NCI-H1436 (cell line): ENCODE measurements at places on chromosomes 13 and 19.

GRCh38 chr13:28297341-28297740 lies 159.0 kb downstream of the PAN3 start:
- no peak for DNase-seq

GRCh38 chr13:110913322-110914080 lies 1.4 kb downstream of the ANKRD10 start:
- no peak for DNase-seq

GRCh38 chr13:21075379-21076249 lies 14.2 kb upstream of the LATS2 start:
- no peak for DNase-seq

DNA sequence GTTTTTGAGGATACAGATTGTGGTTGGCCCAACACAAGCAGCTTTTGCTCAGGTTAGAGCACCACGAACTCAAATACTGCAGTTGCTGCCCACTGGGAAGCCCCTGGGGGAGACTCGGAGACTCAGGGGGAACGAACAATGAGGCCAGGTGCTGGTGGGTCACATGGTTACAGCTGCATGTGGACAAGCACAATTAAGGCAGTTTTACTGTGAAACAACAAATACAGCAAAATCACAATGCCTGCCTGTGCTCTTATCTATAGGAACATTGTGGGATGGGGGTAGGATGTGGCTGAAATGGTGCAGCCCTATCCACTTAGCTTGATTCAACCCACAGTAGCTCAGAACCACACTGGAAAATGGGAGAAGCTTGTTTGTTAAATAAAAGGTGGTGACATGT lies 119.7 kb upstream of the SPATA13 start:
- DNase-seq, result no peak

GRCh38 chr19:50843701-50844221 lies 10.4 kb upstream of the KLK15 start:
- no peak for DNase-seq

DNA sequence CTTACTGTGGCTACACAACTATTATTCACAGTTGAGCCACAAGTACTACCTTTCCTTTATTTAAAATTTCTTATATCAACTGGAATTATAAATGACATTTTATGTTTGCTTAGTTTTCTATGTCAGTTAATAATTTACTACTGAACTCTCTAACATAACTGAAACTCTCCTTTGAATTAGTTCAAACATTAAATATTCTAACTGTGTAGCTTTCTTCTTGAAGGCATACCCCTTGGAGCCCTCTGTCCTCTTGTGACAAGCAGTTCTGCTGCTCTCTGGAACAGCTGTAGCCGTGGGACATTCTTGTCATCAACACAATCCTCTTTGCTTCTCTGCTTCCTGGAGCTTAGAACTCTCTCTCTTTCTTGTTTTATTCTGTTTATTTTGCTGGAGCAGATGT lies 244.8 kb downstream of the NHLRC3 start:
- no peak for DNase-seq

DNA sequence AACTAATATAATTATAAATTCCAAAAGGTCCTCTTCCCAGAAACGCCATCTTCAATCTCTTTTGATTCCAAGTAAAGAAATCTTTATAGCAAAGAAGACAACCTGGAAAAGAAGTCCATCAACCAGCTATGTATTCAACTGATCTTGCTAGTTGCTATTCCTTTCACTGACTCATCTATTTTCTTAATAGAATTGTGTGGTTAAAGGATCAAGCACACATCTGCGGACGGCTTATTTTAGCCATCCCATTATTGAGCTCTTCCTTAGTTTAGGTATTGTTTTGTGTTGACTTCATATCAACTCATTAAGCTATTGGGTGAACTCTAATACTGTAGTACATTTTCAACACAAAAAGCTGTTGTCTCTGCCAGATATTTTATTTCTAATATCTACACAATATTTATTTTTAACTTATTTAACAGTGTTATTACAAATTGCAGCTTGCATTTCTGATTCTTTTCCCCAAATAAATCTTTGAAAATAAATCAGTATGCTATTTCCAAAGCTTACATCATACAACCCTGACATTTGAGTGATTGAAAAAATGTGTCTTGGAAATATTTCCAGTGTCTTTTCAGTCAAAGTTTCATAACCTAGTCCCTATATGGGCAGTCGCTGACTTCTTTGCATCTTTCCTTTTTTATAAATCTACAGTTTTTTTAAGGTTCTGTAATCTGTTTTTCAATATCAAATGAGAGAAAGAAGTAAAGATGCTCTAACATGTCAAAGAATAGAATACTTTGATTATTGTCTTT lies 158.8 kb upstream of the SPRY2 start:
- no peak for DNase-seq

DNA sequence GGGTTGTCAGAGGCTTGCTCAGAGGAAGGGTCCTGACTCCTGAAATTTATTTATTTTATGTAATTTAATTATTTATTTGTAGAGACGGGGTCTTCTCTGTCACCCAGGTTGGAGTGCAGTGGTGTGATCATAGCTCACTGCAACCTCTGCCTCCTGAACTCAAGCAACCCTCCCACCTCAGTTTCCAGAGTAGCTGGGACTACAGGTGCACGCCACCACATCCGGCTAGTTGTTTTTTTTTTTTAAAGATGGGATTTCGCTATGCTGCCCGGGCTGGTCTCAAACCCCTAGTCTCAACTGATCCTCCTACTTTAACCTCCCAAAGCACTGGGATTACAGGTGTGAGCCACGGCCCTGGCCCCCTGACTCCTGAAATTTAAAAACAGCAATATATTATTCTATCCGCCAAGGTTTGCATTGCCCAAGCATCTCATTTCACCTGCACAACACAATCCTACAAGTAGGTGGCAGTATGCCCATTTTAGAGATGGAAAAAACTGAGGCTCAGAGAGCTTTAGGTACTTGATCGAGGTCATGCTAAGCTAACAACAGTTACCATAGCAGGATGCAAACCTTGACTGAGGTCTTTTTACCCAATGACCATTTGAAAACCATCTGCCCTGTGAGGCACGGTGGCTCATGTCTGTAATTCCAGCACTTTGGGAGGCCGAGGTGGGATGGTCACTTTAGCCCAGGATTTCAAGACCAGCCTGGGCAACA lies 18.1 kb downstream of the ARHGEF18 start:
- no peak for DNase-seq

- no peak for DNase-seq
Observed at GRCh38 chr13:36158611-36159010, 27.4 kb upstream of the DCLK1 start.

DNA sequence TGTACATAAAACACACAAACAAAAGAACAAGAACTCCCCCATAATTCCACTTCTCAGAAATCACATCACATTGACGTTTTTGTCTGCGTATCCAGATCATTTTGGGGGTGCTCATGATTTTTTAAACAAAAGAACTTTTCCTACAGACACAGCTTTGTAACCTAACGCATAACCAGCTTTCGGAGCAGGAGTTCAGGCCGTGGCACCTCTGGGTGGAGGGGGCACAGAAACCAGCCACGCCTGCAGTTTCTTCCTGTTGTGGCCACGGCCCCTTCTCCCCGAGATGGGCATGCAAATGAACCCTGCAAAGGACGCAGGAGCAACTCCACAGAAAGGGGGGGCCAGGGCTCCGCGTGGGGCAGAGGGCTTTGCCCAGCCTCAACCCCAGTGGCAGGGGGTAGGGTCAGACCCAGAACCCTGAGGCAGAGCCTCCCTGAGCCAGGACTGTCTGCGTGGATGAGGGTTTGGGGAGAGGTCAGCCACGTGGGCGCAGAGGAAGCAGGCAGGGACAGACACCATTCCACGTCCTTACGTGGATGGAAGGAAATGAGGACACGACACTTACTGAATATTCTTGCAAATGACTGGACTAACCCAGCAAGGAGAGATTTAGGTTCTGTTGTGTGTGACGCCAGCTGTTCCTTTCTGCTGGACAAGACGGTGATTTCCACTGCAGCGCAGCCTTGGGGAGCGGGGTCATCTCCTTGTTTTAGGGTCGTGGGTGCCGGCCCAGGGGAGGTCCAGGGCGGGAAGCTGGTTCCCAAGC lies 64.4 kb downstream of the RASA3 start:
- no peak for DNase-seq

GRCh38 chr13:97935071-97935470 lies 18.4 kb upstream of the IPO5 start:
- no peak for DNase-seq

DNA sequence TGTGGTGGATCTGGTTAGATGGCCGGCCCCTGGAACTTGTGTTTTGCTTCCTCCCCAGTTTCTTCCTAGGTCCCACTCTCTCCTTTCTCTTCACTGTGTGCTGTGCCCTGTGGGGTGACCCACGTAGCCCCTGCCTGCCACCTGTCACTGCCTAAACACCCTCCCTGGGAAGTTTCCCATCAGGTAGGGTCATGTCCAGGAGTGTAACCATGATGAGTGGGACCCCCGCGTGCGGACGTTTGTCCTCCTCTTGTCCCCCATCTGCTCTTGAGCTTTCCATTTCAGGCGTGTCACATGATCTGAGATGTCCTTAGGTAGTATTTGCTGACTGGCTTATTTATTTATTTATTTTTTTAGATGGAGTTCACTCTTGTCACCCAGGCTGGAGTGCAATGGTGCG lies 61.3 kb downstream of the ARHGEF7 start:
- no peak for DNase-seq

DNA sequence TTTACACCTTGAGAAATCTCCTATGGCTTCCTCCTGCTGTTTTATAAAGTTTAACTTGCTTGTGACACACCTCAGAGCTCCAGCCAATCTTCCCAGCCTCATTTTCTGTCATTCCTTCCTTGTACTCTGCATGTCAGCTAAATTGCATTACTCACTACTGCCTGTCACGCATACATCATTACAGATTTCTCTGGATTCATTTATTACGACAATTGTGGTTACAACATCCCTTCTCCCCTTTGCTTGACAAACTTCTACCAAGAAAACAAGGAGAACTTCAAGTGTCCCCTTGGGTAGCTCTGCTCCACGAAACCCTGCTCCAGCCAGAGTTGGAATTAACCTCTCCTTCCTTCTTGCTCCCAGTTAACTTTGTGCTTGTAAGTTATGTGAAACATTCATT lies 22.0 kb upstream of the GPR18 start:
- no peak for DNase-seq

DNA sequence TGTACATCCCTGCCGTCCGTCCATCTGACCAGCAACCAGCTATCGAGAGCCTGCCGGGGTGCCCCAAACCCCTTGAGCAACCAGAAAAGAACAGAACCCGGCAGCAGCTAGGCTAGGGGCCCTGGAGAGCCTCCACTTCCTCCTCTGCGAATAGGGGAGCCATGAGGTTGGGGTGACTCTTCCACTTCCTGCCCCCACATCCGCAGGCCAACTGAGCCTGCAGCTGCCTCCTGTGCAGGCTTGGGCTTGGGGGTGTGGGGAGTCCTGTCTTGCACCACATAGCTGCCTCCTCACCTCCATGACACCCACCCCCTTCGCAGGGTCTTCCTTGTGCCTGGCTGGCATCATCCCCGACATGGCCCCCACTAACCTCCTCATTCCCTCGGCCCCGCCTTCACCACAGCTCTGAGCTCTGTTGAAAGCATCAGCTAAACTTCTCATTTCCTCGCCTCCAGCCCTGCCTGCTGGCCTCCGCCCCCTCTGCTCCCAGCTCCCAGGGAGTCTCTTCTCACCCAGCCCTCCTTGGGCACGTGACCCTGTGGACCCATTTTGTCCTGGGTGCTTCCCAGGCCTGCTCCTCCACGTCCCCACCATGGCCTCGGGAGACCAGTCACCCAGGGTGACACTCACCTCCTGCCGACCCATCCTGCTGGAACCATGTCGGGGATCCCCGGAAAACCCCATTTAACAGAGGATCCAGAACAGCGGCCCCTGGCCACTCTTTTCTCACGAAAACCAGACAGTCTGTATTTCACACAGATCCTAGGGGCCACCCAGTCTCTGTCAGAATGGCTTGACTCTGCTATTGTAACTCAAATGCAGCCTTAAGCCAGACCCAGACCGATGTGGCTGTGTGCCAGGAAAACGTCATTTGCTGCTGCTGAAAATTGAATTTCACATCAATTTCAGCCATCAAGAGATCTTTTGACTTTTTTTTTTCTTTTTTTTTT lies 50.4 kb downstream of the MYO9B start:
- no peak for DNase-seq

DNA sequence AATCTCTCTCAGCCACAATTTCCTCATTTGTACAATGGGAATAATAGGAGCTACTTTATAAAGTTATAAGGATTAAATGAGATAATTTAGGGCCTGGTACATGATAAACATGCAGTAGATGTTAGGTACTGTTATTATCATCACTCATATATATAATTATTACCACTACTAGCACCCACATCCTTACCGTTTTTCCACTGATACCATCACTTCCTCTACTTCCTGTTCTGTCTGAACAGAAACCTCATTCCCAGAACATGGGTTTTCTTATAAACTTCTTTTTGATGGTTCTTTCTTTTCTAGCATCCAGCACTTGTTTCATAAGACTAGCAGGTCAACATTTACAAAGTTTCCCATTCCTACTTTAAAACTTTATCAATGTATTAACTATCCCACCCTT lies 6.3 kb downstream of the CDADC1 start:
- no peak for DNase-seq

- DNase-seq, result no peak
Observed at GRCh38 chr19:23259961-23260360, 9.8 kb upstream of the ZNF724 start.

- no peak for DNase-seq
Observed at GRCh38 chr13:49560270-49561061, 24.9 kb downstream of the RCBTB1 start.

DNA sequence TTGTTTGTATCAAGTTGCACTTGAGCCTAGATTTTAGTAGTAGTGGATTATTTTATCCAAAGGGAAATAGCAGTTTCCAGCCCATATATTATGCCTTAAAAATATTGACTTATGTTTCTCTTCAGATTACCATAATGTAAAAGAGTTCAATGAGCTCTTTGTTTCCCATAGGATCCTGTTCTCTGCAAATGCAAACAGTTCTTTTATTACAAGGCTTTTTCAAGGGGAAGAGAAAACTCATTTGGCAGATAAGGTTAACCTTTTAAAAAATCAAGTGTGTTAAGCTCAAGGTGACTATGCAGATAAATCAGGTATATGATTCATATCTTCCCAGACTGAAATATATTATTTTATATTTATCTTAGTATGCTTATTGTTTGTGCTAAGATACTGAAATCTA lies 961.2 kb upstream of the SPRY2 start:
- DNase-seq, result no peak

- no peak for DNase-seq
Observed at GRCh38 chr19:17617807-17618192, 62.4 kb downstream of the COLGALT1 start.

DNA sequence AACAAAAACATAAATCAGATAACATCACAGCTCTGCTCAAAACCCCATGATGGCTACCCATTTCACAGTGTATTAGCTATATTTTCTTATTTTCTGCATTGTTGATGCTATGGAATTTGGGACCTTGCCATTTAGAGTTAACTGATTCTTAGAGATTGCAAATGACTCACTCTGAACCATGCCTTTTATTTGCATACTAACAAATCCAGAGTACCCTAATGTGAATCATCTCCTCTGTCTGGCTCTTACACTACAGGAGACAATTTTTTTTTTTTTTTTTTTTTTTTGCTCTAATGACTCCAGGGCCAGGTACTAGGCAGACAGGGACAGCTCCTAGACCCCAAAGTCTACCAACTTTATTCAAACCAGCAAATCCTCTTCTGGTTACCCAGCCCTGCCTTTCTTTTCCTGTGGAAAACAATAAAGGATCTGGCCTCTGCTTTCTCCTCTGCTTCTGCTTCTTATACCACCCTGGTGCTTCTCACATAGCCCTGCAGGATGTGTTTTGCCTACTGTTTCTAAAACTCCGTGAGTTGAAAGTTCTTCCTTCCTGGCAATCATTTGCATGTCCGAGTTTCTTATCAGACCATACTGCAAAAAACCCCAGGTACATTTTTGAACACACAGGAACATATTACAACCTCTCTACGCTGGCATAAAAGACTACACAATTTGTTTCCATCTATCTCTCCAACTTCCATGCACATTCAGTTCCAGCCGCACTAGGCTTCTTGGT lies 10.6 kb upstream of the ZNF460 start:
- no peak for DNase-seq
